ENCODE measurements at places on chromosomes 6 and 20.

DNA sequence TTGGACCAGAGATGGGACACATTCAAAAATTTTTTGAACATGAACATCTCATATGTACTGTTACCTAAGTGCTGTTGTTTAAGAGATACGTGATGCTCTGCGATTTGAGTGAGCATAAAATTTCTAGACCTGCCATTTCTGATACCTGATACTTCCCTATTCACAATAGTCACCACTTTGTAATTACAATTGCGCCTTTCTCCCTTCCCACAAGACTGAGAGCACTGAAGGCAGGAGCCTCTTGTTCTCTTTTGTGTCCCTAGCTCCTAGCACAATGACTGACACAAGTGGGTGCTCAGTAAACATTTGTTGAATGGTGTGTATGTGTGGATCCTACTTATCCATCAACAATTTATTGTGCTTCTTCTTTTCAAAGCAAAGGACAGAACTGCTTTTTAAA is 92.8 kb upstream of the TMEM30A start:
- no peak for DNase-seq

DNA sequence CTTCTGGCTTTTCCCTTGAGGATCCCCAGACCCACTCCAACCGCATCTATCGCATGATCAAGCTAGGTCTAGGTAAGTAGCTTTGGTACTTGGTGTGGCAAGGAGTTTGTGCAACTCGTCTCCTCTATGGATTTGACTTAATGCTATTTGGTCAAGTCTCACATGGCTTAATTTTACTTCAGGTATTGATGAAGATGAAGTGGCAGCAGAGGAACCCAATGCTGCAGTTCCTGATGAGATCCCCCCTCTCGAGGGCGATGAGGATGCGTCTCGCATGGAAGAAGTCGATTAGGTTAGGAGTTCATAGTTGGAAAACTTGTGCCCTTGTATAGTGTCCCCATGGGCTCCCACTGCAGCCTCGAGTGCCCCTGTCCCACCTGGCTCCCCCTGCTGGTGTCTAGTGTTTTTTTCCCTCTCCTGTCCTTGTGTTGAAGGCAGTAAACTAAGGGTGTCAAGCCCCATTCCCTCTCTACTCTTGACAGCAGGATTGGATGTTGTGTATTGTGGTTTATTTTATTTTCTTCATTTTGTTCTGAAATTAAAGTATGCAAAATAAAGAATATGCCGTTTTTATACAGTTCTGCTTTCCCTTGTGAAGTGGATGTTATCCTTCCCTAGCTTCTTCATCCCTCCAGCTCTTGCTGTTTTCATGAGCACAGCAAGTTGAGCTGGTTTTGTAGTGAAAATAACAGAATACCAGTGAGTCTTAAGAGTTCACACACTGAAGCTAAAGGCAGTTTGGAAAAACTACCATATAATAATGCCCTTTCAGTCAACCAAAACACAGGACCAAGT is 3.8 kb downstream of the SLC35B2 start:
- peak; percentile 52 for DNase-seq

DNA sequence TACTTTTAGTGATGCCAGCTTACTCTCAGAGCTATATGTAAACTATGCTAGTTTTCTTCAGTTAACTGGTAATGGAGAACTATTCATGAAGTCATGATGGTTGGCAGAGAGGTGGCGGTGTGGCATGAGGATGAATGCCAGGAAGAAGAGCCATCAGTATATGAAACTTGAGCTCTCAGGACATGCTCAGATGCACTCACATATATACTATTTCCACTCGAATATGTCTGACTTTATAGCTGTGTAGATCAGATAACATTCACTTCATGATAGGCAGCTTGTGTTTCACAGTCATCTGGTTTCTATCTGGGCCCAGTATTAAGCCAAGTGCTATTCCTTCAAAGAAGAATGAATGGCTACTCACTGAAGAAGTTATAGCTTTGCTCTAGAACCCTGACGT is 46.2 kb upstream of the CEP85L start:
- DNase-seq, result no peak

DNA sequence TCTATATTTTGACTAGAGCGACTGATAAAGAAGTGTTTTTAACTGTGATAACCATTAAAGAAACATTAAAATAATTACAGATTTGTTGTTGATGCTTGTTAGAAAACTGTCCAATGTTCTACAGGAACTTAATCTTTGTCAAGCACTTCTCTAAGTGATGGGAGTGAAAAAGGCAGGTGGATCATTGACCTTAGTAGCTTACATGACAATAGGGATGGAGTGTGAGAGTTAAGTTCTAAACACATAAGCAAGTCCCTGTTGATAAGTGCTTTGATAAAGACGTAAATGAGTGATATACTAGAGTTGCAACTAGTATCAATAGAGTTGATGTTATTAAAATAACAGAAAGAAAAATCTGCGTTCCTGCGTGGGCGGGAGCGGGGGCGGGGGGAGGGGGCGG is 931.5 kb upstream of the EPHA7 start:
- DNase-seq, result no peak

GRCh38 chr6:11381801-11382513 is 149.5 kb upstream of the NEDD9 start:
- DNase-seq, result no peak

DNA sequence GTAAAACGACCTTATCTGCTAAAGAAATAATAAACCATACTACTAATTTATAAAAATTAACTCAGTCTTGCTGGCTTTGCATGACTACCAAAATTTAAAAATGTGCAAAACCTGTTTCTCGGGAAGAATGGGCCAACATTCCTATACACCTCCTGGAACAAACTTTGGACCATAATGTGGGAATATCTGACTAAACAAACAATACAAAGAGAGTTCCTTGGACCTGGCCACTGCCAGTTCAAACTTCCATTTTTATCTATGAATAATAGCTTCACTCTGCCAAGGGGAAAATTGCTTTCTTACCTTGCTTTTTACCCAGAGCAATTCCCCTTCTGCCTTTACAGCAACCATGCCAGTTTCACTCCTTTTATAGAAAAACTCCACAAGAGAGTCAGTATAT is 38.7 kb upstream of the POU5F1 start:
- DNase-seq, result no peak

DNA sequence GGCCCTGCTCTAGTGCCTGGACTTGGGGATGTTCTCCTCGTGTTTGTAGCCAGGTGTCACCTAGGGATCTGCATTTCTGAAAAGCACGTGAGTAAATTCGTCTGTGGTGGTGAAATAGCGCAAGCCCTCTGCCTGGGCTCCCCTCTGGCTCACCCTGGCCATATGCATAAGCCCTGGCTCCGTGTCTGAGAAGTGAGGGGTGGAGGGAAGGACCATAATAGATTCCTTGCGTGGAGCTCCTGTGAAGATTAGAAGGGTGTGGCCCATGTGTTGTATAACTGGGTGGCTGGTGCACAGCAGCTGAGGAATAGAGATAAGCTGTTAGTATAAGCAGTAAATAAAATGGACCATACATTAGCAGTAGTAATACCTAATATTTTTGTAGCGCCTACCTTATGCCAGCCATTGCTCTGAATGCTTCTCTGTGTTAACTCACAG is 4.8 kb downstream of the BCAS1 start:
- no peak for DNase-seq

DNA sequence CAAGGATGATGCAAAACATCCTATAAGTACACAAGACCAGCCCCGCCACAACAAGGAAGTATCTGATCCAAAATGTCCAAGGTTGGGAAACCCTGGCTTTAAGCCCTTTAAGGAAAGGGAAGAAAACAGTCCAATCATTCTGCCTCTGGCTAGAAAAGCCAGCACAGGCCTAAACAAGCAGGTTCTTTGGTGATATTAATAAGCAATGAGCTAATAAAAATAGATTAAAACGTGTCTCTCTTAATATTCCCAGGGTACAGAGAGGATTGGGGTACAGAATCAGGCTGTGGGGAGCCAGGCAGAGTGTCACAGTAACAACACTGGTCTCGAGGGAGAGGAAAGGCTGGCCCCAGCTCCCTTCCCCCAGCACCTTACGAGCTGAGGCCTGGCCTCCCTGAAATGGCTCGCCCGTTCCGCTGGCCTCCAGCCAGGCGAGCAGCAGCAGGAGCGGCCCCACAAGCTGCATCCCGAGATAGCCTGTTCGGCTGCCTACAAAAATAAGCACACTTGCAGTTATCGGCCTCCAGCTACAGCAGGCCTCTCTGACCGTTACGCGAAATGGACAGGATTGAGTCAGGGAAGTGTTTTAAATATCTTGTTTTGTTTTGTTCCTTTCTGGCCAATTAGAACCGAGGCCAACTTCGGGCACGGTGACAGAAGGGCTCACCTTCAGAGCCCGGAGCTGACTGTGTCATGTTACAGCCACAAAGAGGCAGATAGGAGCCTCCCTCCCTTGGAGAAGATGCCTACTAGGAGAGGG is 4.0 kb upstream of the ZMYND8 start:
- DNase-seq, result peak; percentile 96

DNA sequence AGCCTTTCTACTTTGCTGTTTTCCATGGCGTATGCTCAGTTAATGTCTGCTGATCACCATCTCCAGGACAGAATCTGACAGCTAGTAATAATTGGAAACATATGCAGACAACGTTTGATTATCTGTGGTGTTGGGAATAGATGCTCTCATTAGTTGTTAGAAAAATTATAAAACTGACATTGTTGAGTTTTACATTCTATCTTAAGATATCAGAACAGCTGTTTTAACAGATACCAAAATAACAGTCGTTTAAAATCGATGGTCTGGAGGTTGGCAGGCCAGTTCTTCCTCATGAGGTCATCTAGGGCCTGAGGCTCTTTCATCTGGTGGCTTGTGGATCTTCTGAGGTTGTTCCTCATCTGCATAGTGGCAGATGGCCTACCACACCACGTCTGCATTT is 137.6 kb downstream of the AIG1 start:
- no peak for DNase-seq

GRCh38 chr20:36924167-36925045 is 27.1 kb downstream of the SAMHD1 start:
- DNase-seq, result no peak

DNA sequence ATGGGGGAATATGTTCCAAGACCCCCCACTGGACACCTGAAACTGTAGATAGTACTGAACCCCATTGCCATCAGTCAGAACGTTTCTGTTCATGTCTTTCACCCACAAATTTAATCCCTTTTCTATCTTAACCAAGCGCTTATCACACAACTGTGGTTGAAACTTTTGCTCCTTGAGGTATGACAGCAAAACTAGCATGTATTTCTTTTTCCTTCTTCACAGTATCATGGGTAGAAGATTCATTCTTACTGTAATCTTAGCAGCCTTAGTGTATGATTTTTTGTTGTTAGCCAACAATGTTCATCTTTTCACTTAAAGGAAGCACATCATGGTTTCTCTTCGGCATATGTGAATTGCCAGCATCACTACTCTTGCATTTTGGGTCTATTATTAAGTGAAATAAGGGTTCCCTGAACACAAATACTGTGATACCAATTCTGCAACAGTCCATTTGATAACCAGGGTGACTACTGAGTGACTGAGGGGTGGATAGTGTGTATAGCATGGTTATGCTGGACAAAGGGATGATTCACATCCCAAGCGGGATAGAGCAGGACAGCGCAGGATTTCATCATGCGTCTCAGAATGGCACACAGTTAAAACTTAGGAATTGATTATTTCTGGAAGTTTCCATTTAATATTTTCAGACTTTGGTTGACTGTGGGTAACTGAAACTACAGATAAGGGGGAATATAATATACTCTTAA is 41.8 kb downstream of the KCNS1 start:
- DNase-seq, result peak; percentile 52

- no peak for DNase-seq
Observed at GRCh38 chr6:46648869-46649492, 3.6 kb downstream of the CYP39A1 start.

GRCh38 chr20:46359233-46359751 is 47.1 kb downstream of the ELMO2 start:
- DNase-seq, result no peak

- no peak for DNase-seq
Observed at GRCh38 chr6:83467620-83468036, 36.8 kb upstream of the ME1 start.

- no peak for DNase-seq
Observed at GRCh38 chr6:154520280-154520679, 9.8 kb upstream of the CNKSR3 start.

DNA sequence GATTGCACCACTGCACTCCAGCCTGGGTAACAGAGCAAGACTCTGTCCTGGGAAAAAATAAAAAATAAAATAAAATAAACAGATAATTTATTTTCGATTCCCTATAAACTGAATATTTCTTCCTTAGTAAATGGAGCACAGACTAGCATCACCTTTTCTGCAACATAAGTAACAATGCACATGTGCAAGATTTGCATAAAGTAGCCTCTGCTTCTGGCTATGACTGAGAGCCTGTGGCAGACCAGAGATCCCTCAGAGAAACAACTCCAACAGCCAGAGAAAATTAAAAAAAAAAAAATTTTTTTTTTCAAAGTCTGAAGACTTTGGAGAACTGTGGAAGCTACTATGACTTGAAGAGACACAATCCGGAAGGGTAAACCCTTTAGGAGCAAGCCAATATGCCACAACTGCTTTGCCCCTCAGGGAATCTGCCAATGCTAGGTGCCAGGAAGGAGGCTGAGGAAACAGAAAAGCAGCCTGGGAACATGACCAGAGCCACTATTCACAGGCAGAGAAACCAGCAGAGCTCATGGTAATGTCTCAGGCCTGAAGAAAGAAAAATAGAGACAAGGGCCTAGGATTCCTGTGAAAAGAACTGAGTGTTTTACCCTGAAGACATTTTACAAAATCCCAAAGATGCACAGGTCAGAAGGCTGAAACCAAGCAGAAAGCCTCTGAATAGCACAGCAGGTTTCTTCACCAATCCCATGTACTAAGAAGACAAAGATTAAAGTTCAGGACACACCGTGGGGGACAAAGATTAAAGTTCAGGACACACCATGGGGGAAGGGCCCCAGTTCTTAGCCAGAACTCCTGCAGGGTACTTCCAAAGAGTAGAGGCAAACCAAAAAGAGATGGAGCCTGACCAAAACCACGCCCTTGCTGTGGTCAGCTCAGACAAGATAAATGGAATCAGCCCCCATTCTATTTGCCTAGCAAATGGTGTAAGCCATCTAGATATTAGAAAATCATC is 25.8 kb downstream of the B4GALT5 start:
- DNase-seq, result no peak

DNA sequence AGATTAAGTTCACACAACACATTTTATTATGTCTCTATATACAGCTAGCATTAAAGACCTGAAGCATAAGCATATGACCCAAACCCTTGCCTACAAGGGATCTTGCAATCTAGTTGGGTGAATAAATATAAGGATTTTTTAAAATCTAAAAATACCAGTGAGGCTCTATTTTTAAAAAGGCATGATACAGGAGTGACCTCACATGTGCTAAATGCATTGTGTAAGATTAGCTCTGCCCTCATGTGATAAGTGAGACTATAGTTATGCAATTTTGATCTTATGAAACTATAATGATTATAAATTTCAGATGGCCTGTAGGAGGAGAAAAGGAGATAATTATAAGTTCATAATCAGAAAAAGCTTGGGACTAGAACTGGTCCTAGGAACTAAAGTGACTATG is 451.0 kb upstream of the MAN1A1 start:
- no peak for DNase-seq

GRCh38 chr20:53128004-53128403 is 155.8 kb downstream of the TSHZ2 start:
- DNase-seq, result no peak

DNA sequence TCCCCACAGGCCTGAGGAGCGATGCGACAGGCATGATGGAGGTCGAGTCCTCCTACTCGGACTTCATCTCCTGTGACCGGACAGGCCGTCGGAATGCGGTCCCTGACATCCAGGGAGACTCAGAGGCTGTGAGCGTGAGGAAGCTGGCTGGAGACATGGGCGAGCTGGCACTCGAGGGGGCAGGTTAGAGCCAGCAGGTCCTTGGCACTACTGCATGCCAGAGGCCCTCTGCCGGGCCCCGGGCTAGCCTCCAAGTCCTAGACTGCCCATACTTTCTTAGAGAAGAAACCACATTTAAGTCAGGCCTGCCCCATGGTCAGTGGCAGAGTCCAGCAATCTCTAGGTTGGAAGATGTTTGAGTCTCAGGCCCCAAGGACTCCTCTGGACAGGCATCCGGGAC is 32.1 kb downstream of the PKIG start:
- no peak for DNase-seq
